Glomerular endothelial cell (primary cell): ENCODE measurements at places on chromosomes 11 and 22. TPM values are rescaled to one million over a fixed set of nuclear protein-coding genes. Genes with fewer than 3 reads are reported as not detected.

SERPING1 gene
- 0.53 and 1.5 TPM in 2 replicates for total RNA-seq

KREMEN1 gene
- total RNA-seq, result 0.68 and 2.3 TPM in 2 replicates

POU2F3 gene
- total RNA-seq, result 2.2 TPM in 1 of 2 replicates, not detected in the other

PRODH gene
- total RNA-seq, result 1.0 TPM in 1 of 2 replicates, not detected in the other

SLC39A13 gene
- 118 and 133 TPM in 2 replicates for total RNA-seq

PNPLA3 gene
- 4.6 and 6.2 TPM in 2 replicates for total RNA-seq

TSPAN18 gene
- 31.8 and 128 TPM in 2 replicates for total RNA-seq

OR51B4 gene
- total RNA-seq, result not detected in 2 replicates

XNDC1N gene
- total RNA-seq, result 2.5 and 8.3 TPM in 2 replicates
